GM04503 (cell line): ENCODE measurements at places on chromosomes 11 and 22.

- DNase-seq, result no peak
Observed at GRCh38 chr22:39247361-39247760, 2.6 kb upstream of the PDGFB start.

- DNase-seq, result no peak
Observed at GRCh38 chr22:29325356-29325755, 9.9 kb upstream of the RASL10A start.

GRCh38 chr11:64141081-64141783, 24.7 kb downstream of the MACROD1 start:
- DNase-seq, result no peak

GRCh38 chr22:20553947-20554741, 46.7 kb downstream of the MED15 start:
- DNase-seq, result no peak

DNA sequence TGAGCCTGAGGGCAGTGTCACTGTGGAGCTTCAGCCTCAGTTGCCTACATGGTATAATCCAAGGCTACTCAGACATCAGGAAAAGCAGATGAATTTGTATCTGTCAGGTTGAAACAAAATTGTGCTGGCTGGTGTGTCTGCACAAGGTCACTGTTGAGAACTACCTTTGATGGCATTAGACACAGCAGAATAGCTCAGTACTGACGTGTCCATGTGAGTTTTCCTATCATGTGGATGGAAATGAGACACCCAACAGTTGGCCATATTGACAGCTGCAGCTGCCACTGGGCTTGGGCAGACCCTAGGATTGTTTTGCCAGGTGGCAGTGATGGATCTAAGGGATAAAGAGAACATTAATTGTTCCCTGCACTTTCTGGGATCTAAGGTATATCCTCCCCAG, 15.8 kb downstream of the CCDC134 start:
- DNase-seq, result no peak
